Activated CD4-positive, CD25-positive, alpha-beta regulatory T cell (primary cell): ENCODE measurements at places on chromosomes 7 and 10.

DNA sequence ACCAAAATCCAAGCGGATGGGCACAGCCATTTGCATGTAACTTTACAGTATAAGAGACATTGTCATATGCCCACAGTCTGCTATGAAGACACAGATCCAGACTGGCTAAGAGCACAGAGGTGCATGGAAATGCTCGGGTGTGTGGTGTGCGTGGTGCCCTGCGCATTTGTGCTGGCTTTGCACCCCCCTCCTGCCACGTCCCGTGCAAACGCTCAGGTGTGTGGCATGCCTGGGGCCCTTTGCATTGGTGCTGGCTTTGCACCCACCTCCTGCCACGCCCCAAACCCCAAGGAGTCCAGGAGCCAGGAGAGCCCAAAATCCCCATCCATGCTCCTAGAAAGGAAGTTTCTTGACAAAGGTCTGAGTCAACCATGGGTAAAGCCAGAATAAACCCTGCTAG lies 306.2 kb downstream of the PTPRN2 start:
- DNase-seq: no peak

DNA sequence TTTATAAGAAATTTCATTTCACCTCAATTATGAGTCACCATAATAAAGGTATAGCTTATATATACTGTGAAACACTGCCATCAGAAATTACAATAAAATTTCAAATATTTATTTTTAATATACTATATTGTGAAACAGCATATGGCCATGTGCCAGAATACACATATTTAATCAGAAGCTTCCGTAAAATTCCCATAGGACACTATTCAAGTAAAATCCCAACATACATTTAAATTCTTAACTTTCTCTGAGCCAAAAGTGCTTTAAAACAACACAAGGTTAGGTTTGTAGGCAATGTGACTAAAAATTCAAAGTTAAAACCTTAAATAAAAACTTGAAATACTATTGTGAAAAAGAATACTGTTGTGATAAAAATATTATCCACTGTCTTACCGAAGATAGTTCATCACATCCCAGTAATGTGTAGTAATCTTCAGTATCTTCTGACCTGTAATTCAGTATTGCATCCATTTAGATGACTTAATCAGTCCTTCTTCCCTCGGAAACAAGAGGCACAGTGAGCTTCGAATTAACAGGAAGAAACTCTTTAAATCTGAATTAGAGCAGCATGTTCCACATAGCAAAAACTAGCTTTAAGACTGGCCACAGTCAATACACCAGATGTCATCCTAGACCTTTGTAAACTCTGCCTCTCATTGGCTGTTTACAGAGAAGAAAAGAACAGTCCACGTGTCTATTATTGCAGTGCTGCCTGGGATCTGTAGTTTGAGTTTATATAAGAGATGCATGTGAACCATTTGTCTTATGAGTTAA lies at the start of gene DNAJC12:
Gene DNAJC12, minus strand, starts transcription at position 648 of the 774 bp plus-strand sequence. Its CDS starts 177 bp downstream, at position 471.
- no peak for DNase-seq

- no peak for DNase-seq
Measured at GRCh38 chr10:600234-600633, 89.2 kb downstream of the DIP2C start.

GRCh38 chr7:11332186-11332864 lies 358.7 kb downstream of the PHF14 start:
- DNase-seq: no peak

- DNase-seq: no peak
Measured at GRCh38 chr7:107610323-107610722, 30.3 kb downstream of the BCAP29 start.

DNA sequence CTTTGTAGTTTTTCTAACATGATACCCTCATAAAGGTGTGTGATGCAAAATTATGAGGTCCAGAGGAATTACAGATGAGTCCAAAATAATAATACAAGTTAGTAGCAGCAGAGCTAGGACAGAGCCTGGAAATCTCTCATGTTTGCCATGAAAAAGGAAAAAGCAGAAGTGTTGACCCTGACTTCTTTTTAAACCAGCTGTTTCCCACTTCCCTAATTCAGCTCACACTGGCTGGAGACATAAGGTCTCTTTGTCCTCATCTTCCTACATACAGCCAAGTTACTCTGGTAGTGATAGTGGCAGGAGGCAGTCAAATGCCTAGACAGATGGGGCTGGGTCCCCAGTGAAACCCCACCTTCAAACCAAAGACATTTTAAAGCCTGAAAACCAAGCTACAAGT lies 269.2 kb downstream of the C7orf25 start:
- no peak for DNase-seq

GRCh38 chr10:12484002-12484918 lies 134.9 kb downstream of the CAMK1D start:
- no peak for DNase-seq

DNA sequence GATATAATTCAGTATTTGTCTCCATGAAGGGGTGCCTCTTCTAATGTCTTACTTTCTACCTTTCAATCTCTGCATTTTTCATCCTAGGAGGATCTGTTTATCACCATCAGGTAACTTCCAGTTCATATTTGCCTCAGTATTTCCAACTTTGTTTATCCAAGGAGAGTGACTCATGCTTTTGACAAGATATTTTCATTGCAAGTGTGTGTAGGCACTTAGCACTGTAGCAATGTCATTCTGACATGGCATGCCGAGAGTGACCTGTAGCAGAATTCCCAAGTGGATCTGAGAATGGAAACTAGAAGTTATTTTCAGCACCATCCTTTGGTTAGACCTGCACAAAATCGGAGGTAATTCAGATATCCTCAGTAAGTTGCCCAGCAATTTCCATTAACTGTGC lies 129.9 kb downstream of the INHBA start:
- no peak for DNase-seq

DNA sequence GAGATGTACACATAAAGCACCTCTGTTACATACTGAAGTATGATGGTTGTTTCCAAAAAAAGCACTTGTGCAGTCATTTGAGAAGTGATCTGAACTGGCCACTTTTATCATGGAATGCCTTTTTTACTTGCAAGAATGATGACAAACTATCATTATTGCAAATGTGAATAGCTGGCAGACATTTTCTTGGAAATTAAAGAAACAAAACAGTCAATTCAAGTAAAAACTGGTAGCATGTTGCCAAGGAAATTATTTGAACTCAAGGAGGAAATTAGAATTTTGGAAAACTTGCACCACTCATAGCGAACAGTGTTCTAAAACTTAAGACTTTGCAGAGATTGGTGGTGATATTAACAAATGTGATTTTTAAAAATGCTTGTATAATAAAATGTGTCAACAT lies 6.6 kb downstream of the RHEB start:
- DNase-seq: no peak

DNA sequence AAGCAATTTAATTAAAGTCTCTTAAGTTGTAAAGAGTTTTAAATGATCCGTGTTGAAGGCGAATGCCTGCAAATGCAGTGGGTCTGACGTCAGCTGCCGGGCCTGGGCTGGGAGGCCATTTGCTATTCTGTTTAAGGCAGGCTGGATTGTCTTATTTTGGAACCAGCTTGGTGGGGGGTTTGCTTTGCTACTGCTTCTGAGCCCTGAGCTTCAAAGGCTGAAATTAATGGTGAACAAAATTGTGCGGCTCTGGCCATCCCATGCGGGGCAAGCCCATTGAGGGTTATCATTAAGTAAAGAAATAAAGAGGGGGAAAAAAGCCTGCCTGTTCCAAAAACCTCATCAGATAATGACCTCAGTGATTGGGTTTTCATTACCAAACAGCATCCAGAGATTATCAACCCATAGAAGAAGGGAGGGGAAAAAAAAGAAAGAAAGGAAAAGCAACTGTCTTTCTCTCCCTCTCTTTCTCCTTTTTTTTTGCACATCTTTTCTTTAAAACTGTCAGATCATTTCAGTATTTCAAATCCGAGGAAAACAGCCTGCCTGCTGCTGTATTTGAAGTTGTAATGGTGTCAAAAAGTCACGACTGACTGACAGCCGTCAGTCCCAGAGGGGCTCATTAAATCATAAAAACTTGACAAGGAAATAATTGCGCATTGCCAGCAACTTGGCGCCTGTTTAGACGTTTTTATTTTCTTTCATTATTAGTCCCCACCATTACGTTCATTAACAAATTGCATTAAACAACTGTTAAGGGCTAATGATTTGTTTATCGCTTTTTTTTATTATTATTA lies 131.9 kb upstream of the TCF7L2 start:
- no peak for DNase-seq

DNA sequence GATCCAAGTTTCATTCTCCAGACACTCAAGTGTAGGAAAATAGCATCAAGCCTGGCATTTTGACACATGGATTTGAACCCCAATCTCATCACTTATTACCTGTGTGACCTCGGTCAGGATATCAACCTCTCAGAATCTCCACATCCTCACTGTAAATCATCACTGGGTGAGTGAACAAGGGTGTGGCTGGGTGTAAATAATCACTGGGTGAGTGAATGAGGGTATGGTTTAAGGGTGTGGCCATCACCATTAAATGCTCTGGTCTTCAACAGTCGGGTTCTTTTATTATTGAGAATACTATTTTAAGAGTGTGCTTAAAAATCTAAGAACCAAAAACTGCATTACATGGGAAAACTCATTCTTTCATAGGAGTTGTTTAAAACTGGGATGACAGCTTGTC lies 200.1 kb downstream of the DOCK4 start:
- no peak for DNase-seq

GRCh38 chr10:77511498-77512218 lies 126.0 kb downstream of the KCNMA1 start:
- no peak for DNase-seq

GRCh38 chr7:75662579-75663301 lies 76.0 kb downstream of the HIP1 start:
- DNase-seq: no peak

GRCh38 chr10:24457661-24458318 lies 248.9 kb downstream of the KIAA1217 start:
- no peak for DNase-seq

GRCh38 chr10:35910234-35910633 lies 268.1 kb upstream of the FZD8 start:
- DNase-seq: no peak

DNA sequence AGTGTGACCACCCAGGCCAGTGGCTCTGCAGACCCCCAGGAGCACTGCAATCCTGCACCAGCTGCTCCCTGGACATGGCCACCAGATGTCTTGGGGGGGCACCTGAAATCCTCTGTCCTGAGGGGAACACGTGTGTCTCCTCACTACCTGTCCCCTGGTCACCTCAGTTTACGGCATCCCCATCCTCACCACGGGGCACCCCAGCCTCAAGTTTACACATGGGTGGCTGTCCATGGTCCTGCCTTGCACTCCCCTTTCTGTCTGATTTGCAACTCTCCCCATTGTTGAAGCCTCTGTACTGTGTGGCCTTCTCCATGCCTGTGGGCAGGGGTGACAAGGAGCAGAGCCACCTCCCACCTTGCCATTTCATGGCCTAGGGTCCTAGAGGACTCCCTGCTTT lies 67.2 kb downstream of the RAMP3 start:
- no peak for DNase-seq

DNA sequence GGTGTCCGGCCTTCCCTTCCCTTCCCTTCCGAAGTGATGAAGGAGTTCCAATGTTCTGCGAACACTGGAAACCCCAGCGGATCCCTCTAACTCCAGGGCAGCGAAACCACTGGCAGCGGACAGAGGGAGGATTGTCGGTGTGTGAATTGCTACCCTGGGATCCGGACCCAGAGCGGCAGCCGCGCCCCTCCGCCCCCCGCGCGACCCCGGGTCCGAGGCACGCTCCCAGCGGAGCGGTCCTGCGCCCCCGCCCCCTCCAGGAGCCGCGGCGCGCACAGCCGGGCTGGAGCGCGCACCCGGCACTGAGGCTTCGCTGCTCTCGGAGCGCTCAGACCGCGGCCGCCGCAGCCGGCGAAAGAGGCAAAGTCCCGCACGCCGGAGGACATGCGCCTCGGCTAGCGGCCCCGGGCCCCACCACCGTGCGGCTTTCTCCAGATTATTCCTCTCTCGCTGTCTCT lies at the start of gene PTPRZ1:
Gene PTPRZ1, plus strand, starts transcription at position 331 of the 458 bp plus-strand sequence. CDS start 339 bp downstream, outside the sequence.
- DNase-seq: no peak

DNA sequence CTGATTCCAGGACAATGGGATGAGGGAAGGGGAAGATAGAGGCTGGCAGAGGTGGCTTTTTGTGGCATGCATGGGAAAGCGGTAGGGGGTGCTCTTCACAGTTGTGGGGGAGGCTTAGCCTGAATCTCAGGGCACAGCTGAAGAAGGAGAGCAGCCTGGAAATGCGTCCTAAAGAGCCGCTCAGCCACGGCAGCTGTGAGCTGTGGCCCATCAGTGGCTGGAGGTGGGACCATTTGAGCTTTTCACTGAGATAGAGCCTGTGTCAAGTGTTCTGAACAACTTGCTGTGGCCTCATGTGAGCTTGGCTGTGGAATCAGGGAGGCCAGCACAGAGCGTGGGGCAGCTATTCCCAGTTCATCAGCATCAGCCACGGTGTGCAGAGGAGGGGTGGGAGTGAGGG lies 100.3 kb upstream of the INSYN2A start:
- DNase-seq: no peak

GRCh38 chr7:40199076-40199802 lies 64.4 kb downstream of the SUGCT start:
- no peak for DNase-seq

- no peak for DNase-seq
Measured at GRCh38 chr7:149007611-149008010, 20.7 kb downstream of the PDIA4 start.

DNA sequence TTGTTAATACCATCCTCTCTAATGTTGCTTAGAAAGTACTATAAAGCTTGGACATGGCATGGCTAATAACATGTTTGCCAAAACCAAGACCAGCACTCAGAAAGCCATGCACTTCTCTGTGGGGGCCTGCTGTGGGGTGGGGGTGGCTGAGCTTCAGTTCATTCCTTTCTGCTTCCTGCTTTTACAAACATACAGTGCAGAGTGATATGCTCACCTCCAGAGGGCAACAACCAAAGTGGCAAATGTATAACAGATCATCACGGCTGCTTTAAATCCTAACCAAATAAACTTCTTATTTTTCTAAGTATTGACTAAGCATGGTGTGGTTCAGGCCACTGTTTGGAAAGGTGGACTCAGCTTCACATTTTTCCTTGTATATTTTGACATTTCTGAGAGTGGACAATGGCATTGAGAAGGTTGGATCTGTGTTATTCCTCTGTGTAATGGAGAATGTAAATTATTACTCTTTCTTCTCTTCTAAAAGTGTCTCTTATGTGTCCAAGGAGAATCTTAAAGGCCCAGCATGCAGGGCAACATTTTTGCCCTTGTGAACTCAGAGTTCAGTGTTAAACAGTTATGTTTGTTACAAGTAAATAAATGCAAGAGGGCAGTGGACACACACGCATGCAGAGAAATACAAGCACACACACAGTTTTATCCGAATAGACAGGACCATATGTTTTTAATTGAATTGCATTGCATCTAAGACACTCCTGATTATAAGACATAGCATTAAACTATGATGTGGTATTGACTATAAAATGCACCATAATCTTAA lies 186.1 kb downstream of the HERPUD2 start:
- DNase-seq: no peak

GRCh38 chr10:119103903-119104653 lies at the start of gene DENND10:
Gene DENND10 (plus strand): TSS chr10:119104113. CDS start chr10:119104143, 30 bp downstream.
- peak; percentile 78 for DNase-seq
